ENCODE measurements at places on chromosomes 1 and 21.
A peak's percentile ranks its signal among the peaks of the same experiment; 100 is the strongest.

GRCh38 chr1:54866801-54867716 is 19.9 kb downstream of the DHCR24 start:
- no peak for DNase-seq

DNA sequence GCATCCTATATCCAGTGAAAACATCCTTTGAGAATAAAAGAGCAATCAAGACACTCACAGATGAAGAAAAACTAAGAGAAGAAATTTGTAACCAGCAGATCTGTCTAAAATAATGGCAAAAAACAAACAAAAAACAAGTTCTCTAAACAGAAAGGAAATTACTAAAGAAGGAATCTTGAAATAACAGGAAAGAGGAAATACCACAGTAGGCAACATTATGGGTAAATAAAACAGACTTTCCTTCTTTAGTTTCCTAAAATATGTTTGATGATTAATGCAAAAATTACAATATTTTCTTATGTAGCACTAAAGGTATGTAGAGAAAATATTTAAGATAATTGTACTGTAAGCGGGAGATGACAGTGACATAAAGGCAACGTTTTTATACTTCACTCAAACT is 23.5 kb downstream of the SLC19A1 start:
- no peak for DNase-seq

DNA sequence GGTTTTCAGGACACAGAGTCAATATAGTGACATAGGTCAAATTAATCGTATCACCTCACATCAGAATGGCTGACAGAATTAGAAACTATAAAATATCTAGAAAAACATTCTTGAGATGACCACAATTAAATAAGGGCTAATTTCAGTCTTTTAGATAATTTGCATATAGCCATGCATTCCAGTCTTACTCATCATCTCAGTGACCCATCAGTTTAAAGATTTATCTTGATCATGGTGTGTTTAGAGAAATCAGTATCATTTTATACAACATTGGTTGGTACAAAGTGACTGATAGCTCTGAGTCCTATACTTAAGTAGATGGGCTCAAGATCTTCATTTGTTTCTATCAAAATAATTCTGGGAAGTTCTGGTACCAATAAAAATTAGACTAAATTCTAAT is 262.3 kb upstream of the SNX7 start:
- no peak for DNase-seq

DNA sequence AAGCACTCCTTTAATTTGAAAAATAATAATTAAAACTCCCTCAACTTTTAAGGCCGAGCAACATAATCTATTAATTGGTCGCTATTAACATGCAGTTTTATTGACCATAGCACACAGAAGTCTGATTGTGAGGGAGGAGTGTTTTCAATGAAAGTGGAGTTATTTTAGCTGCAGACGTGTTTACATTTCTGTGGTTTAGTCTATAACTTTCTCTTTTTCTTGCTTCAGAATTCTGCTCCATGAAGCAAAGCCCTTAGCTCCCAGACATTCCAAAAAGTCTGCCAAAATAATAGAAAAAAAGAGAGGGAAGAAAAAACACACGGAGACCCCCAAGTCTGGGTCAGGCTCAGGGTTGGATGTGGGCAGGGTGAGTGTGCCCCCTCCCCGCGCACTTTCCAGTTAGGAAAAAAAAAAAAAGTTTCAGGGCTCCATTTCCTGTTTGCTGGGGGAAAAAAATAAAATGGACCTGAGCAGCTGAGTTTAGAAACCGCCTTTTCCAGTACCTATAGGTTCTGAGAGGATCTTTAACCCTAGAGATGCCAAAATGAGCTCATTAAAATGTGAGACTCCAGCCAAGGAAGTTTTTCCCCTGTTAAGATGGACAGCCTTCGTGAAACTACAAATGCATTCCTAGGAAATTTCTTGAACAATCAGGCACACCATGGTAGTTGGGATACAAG is 143.7 kb upstream of the ETS2 start:
- no peak for DNase-seq

GRCh38 chr1:202167708-202168415 is 7.5 kb upstream of the PTPN7 start:
- DNase-seq = peak; percentile 84

DNA sequence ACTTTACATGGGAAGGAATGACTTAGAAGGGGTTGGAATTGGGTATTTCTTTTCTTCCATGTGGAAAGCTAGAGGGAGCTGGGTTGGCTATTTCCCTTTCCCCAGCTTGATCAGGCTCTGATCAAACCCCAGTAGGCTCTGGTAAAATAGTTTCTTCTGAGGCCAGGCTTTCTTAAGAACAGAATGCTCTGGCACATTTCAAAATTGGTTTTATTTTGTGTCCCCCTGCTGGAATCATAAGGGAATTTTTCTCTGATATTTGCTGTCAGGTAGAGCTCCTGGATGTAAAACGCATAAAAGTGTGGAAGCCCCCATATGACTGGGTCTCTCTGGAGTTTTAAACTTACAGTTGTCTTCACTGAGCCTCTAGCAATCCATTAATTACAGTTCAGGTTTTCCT is 17.1 kb upstream of the APOBEC4 start:
- no peak for DNase-seq

DNA sequence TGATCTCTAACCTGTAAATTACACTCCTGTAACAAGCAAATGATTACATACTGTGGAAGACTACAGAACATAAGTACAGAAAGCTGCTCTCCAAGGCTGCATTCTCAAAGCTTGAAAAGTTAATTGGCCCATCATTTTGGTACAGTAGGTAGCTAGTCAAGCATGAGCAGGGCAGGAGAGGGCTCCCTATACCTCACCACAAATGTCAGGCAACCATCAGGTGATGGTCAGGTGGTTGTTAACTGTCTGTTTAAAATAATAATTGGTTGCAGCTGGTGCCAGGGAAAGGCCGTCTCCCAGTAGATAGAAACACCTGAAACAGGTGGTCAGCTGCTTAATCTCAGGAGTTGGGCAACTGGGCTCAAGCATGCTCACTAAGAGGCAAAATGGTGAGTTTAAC is 13.1 kb upstream of the SLC1A7 start:
- no peak for DNase-seq

GRCh38 chr1:1925437-1926345 is 6.6 kb upstream of the TMEM52 start:
- no peak for DNase-seq

GRCh38 chr1:244316407-244316806 is 135.3 kb downstream of the ADSS2 start:
- DNase-seq = no peak

DNA sequence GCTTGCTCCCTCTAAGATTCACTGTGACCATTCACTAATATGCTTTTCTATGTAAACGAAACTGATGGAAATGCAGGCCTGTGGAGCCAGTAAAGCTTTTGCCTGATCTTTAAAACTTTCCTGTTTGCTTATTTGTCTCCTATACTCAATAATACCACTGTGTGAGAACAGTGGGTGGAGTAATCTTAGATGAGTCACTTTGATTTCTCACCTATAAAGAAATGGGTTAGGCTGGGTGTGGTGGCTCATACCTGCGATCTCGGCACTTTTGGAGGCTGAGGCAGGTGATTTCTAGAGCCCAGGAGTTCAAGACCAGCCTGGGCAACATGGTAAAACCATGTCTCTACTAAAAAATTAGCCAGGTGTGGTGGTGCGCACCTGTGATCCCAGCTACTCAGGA is 70.8 kb downstream of the RWDD3 start:
- DNase-seq = no peak

DNA sequence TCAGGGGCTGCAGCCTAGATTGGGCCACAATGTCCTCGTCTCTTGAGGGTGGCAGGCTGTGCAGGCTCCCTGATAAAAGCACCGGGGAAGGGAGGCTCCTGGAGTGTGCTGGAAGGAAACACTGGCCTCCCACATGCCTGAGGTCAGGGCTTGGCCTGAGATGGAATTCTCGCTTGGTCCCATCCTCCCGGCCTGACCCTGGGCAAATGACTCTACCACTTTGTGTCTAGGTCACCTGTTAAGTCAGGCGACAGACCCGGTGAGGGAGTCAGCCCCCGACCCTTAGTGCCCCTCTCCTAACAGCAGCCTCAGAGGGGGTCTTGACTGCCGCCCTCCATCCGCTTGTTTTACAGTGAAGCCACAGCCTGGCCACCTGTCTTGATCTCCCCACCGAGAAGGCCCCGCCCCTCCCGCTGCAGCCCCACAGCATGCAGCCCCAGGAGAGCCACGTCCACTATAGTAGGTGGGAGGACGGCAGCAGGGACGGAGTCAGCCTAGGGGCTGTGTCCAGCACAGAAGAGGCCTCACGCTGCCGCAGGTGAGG is 2.5 kb downstream of the SMIM1 start:
- no peak for DNase-seq

- no peak for DNase-seq
These were observed 23.4 kb downstream of the PPFIA4 start for GRCh38 chr1:203049576-203050180.

DNA sequence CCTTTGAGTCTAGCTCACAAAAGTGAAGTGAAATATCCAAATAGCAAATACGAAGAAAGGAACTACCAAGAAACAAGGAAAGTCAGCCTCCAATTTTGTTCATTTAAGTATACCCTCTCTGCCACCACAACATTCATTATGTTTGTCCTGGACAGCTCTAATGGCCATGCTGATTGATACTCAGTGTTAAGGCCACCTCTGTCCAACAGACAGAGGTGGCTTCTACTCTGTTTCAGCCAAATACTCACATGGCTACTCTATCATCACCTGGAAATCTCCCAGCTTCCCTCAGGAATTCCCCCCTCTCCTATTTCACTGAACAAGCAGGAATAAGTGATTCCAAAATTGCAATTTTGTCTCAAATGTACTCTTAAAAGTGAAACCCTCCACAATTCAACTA is 10.7 kb downstream of the APP start:
- DNase-seq = no peak

DNA sequence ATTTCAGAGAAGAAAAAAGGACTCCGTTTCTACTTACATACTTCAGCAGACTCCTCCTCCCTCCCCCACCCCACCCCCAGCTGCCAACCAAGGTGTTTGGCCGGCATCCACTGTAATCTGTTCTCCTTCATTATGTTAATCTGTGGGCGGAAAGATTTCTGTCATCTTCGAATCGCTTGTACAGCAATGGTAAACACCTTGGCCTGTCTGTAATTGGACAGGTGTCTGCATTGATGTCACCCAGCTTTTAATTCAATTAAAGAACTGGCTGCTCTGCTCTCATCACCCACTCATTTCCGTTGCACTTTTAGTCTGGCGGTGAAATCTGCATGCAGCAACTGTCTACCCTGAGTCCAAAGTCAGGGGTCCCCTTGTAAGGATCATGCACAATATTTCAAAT is 368.6 kb downstream of the USH2A start:
- no peak for DNase-seq

- no peak for DNase-seq
These were observed 363.7 kb downstream of the MATN1 start for GRCh38 chr1:30359539-30360220.

GRCh38 chr1:159163614-159164228 is 7.7 kb upstream of the CADM3 start:
- no peak for DNase-seq

DNA sequence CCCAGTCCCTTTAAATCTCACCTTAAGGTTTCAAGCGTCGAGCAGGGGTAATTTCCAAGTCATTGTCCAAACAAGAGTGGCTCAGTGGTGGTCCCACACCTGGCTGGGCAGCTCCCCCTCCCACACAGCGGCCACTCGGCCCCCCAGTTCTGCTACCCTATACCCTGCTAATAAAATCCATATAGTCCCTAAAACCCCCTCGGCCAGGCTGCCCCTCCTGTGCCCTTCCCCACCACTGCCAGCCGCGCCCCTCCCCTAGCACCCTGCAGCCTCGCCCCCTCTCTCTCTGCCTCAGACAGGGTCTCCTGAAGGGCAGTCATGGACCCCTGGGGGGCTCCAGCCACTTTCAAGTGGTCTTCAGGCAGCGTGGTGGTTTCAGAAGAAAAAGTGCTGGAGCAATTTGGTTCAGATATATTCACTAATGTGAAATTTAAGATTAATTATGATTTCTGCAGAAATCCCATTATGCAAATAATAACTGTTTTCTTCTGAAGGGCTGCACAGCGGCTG is 34.2 kb upstream of the TTC34 start:
- DNase-seq = no peak

GRCh38 chr1:23286401-23286800 is 57.7 kb downstream of the HNRNPR start:
- DNase-seq = no peak

DNA sequence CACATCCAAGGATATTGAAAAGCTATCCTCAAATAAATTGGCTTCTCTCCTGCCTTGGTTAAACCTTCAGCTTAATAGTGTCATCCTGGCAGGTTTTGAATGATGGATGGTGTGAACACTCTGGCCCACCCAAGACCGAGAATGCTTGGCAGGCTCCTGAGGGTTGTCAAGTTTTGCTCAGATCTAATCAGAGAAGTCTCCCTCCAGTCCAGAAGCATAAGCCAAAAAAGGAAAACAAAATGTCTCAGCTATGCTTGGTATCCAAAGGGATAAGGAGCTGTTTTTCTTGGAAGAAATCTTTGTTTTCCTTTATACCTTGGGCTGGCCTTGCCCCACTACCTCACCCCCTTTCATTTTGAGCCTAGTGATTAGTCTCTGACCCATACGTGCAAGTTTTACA is 172.7 kb downstream of the CRB1 start:
- DNase-seq = no peak

DNA sequence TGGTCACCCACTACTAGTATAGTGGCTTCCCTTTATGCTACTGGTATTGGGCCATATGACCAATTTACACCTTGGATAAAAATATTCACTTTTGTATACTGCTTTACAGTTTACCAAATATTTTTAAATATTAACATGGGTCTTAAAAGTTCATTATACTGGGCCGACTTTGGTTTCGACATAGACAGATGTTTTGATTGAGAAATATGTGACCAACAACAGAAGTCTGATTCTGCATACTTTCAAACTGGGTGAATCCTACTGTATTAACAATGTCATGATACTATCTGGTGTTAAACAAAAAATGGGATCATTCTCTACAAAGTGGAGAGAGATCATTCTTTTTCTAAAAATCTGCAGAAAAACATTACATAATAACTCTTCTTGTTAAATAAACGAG is 134.8 kb downstream of the AKT3 start:
- DNase-seq = peak; percentile 100

DNA sequence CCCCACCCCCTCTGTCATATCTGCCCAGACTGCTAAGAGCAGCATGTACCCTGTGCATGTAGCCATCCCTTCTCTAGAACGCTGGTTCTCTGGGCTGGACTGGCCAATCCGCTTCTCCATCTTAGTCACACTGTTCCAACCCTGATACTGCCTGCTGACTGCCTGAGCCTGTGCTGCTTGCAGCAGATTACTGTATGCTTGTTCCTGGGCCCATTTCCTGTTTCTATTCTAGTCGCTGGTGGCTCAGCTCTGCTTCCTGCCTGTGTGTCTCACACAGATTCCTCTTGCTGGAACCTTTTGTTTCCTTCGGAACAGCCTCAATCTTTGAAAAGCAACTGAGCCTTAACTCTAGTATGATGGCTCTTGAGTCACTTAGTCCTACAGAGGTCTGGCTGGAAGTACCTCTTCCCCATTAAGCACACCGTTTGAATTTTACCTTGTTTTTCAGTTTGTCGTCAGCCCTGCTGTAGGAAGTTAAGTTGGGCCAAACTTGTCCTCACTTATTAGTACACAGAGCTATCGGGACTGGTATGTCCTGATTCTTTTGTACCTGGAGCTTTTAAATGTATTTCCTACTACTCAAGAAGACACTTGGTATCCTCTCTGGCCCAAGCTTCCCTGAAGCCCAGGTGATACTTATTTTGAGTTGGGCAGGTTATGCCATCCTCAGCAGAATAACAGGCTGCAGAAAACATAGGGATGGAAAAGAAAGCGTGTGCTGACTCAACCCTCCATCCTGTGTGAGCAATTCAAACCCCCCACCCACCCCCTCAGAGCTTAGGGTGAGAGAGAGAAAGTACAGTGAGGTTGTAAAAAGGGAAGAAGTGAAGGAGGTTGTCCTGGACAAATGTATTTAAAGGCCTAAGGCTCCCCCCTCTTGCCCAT is 43.4 kb upstream of the PIGV start:
- DNase-seq = no peak

- DNase-seq = no peak
These were observed 51.6 kb upstream of the B3GALT5 start for GRCh38 chr21:39561140-39561539.
